ENCODE measurements at places on chromosomes 7 and 10. TPM values are rescaled to one million over a fixed set of nuclear protein-coding genes. Genes with fewer than 3 reads are reported as not detected.

KCNH2 gene
- not detected for total RNA-seq

TCF7L2 gene
- total RNA-seq: 4.7 TPM

OR2A5 gene
- not detected for total RNA-seq

MET gene
- 147 TPM for total RNA-seq

ITGA8 gene
- total RNA-seq: not detected

KLF14 gene
- not detected for total RNA-seq

RAPGEF5 gene
- total RNA-seq: 3.4 TPM

CYP2C19 gene
- total RNA-seq: not detected

GDF10 gene
- not detected for total RNA-seq

C10orf105 gene
- not detected for total RNA-seq

LRRC4 gene
- total RNA-seq: 0.35 TPM

CACNB2 gene
- total RNA-seq: not detected

SLC18A3 gene
- not detected for total RNA-seq

TMEM176A gene
- total RNA-seq: not detected

UCN3 gene
- total RNA-seq: not detected

HTR5A gene
- not detected for total RNA-seq

SPDYE16 gene
- not detected for total RNA-seq

GRM3 gene
- total RNA-seq: not detected

CPA1 gene
- not detected for total RNA-seq

FAM237B gene
- total RNA-seq: not detected

EVX1 gene
- not detected for total RNA-seq

DMBT1 gene
- 0.07 TPM for total RNA-seq

VIPR2 gene
- total RNA-seq: not detected

GRID2IP gene
- total RNA-seq: 0.14 TPM

NEUROG3 gene
- not detected for total RNA-seq

TWIST1 gene
- 0.31 TPM for total RNA-seq

CRYGN gene
- not detected for total RNA-seq

AZGP1 gene
- 0.71 TPM for total RNA-seq

C7orf57 gene
- total RNA-seq: 0.28 TPM

CWF19L1 gene
- 33.9 TPM for total RNA-seq

C1GALT1 gene
- total RNA-seq: 28.3 TPM

ELFN1 gene
- total RNA-seq: 0.10 TPM

UCMA gene
- total RNA-seq: not detected

PPP1R17 gene
- total RNA-seq: not detected

All from foreskin keratinocyte (primary cell).